ENCODE measurements at places on chromosomes 6 and 20.

- no peak for DNase-seq
Observed at GRCh38 chr6:135094403-135094821, 39.8 kb upstream of the HBS1L start.

- no peak for DNase-seq
Observed at GRCh38 chr6:105014448-105014847, 57.5 kb downstream of the LIN28B start.

DNA sequence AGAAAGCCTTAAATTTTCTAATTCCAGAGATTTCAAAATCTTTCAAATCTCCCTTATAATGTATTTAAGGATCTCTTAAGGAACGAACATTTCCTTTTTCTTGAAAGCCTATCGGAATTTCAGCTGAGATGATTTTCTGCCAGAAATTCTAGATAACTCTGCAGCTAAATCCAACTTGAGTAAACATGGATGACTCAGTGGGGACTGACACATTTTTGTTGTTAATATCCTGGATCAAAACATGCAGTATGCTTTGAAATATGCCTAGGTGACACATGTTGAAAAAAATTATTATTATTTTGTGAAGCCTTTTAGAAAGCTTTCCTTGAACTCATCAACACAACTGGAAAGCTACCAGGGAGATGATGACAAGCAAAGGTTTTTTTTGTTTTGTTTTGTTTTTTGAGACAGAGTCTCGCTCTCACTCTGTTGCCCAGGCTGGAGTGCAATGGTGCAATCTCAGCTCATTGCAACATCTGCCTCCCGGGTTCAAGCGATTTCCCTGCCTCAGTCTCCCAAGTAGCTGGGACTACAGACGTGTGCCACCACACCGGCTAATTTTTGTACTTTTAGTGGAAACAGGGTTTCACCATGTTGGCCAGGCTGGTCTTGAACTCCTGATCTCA lies 140.1 kb upstream of the SNX9 start:
- DNase-seq = no peak

DNA sequence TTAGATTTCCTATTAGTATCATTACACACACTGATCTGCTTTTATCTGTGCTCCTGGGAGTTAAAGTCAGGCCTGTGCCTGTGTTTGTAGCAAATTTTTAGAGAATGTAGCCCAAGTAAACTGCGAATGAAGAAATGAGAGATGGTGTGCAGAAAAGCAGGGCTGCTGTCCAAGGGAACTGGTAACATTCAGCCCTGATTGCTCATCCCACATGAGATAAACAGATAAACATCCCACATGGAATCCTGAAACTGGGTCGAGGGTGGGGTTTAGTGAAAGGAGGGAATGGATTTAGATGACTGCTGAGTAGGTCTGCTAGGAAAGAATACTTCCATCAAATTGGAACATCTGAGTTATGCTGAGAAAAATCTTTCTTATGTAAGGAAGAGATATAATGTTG lies 69.1 kb downstream of the GRIK2 start:
- no peak for DNase-seq

DNA sequence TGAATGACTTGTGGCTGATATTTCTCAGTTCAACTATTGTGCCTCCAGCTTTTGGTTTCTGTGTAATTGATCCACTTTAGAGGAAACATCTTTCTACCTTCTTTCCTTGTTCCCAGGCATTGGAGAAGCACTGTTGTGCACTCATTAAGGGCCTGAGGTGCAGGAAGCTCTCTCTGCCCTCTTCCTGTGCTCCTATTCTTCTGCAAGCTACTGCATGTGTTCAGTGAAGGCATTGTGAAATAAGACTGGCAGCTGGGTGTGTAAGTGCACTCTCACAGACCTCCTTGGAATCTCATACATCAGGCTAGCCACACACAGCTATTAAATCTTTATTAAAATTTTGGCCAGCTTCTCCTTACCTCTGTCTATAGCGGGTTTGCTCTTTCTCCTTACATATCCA lies 177.8 kb downstream of the OGFRL1 start:
- DNase-seq = no peak

GRCh38 chr6:124977067-124977908 lies 15.1 kb downstream of the RNF217 start:
- no peak for DNase-seq

- no peak for DNase-seq
Observed at GRCh38 chr6:6331946-6332601, 11.6 kb upstream of the F13A1 start.

DNA sequence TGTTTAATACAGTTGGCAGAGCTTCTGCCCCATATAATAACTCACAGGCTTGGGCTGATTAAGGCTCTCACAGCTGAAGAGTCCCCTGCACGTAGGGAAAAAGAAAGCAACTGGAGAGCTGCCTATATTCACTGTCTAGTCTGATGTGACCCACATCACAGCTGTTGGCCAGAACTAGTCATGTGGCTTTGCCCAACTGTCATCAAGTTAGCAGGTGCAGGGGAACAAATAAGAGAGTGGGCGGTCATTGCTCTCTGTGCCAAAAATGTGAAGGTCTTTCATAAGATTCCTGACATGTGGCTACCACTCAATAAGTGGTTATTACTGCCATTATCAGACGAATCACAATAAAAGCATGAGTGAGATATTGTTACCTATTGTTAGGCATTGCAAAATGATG lies 665.2 kb downstream of the DOK5 start:
- no peak for DNase-seq

- DNase-seq = no peak
Observed at GRCh38 chr6:105250533-105250932, 70.7 kb upstream of the POPDC3 start.

GRCh38 chr20:34874094-34874654 lies 1.5 kb upstream of the GGT7 start:
- peak; percentile 70 for DNase-seq

DNA sequence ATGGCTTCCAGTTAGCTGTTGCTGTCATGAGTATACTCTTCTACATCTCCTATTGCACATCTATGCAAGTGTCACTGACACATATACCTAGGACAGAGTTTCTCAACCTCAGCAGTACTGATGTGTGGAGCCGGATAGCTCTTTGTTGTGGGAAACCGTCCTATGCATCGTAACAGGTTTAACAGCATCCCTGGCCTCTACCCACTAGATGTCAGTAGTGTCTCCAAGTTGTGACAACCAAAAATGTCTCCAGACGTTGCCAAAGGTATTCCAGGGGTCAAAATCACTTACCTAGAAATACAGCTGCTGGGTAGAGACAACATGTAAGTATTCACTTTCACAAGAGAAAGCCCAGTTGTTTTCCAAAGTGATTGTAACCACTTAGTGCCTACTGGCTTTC lies 637.6 kb downstream of the RNF144B start:
- DNase-seq = peak; percentile 28

DNA sequence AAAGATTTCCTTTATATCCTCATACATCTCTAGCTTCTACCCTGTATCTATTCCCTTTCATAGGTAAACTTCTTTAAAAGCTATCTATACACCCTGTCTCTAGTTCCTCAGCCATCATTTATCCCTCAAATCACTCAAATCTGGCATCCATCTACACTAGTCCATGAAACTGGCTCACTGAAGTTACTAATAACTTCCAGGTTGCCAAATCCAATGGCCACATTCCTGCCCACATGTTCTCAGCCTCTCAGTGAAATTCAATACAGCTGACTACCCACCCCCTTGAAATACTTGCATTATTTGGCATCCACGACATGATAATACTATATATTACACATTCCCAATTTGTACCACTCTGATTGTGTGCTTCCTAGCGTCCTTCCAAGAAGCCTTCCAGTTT lies 8.7 kb downstream of the REPS1 start:
- DNase-seq = no peak

- DNase-seq = no peak
Observed at GRCh38 chr6:20175810-20176410, 36.4 kb downstream of the MBOAT1 start.

DNA sequence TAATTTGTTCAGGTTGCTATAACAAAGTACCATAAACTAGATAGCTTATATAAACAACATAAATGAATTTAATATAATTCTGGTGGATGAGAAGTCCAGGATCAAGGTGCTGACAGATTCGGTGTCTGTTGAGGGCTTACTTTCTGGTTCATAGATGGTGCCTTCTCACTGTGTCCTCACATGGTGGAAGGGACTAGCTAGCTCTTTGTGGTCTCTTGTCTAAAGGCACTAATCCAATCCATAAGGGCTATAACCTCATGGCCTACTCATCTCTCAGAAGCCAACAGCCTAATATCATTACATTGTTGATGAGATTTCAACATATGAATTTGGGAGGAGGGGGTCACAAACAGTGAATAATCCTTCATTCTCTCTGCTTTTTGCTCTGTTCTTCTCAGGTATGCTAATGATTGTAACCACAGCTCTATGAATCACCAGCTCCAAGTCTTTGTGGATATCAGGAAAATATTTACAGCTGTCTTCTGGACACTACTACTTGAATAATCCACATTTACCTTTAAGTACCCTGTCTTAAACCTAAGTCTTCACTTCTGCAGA lies 122.3 kb downstream of the NKAIN2 start:
- DNase-seq = no peak

DNA sequence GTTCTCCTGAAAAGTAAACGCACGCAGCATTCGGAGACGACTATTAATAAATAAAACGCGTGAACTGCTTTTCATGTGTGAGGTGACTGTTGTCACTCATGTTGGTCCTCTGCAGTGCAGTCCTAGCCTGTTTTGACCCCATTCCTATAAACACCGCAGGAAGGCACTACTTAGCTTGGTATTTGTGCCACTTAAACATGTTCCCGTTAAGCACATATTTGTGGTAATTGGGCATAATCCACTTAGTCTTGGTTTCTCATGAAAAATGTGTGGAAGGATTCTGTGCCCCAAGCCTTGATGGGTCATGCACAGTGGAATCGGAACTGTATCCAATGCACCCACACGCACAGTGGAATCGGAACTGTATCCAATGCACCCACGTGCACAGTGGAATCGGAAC lies 313.9 kb downstream of the THBS2 start:
- DNase-seq = no peak

GRCh38 chr6:46816626-46817025 lies 23.4 kb downstream of the MEP1A start:
- DNase-seq = no peak

GRCh38 chr20:63292292-63292701 lies 689 bp upstream of the COL20A1 start:
- DNase-seq = no peak

DNA sequence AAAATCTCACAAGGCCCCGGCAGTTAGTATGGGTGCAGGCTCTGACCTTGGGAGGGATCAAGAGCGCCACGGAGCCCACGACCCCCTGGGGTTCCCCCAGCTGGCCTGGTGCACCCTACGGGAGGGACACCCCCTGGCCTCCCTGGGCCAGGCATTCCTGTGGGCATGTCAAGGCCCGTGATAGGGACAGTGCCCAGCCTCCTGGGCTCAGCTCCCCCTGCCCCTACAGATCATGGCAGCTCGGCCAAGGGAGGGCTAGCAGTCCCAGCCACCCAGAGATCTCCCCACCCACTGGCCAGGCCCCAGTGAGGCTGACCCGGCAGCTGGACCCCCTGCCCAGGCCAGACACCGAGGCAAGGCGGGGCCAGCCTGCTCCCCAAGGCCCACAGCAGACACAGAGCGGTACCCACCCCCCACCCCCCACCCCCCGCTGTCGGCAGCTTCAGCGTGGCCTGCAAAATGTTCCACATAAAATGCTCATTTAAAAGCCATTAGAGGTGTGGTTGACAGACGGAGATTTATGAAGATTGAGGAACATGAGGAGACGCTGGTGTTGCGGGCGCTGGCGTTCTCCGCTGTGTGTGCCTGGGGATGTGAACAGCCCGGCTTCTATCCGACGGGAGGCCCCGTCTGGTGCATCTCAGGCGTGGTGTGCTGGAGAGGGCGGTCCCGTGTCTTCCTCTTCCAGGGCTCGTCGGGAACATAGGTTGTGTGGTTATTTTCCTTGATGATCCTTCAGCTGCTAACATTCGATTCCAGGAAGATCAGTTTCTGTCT lies 188.5 kb downstream of the TAF4 start:
- DNase-seq = no peak

- no peak for DNase-seq
Observed at GRCh38 chr20:17613328-17614175, 43.7 kb downstream of the DSTN start.

- DNase-seq = no peak
Observed at GRCh38 chr6:167208819-167209576, 51.2 kb upstream of the GPR31 start.

- peak; percentile 77 for DNase-seq
Observed at GRCh38 chr20:33803921-33804337, 7.2 kb upstream of the CHMP4B start.

DNA sequence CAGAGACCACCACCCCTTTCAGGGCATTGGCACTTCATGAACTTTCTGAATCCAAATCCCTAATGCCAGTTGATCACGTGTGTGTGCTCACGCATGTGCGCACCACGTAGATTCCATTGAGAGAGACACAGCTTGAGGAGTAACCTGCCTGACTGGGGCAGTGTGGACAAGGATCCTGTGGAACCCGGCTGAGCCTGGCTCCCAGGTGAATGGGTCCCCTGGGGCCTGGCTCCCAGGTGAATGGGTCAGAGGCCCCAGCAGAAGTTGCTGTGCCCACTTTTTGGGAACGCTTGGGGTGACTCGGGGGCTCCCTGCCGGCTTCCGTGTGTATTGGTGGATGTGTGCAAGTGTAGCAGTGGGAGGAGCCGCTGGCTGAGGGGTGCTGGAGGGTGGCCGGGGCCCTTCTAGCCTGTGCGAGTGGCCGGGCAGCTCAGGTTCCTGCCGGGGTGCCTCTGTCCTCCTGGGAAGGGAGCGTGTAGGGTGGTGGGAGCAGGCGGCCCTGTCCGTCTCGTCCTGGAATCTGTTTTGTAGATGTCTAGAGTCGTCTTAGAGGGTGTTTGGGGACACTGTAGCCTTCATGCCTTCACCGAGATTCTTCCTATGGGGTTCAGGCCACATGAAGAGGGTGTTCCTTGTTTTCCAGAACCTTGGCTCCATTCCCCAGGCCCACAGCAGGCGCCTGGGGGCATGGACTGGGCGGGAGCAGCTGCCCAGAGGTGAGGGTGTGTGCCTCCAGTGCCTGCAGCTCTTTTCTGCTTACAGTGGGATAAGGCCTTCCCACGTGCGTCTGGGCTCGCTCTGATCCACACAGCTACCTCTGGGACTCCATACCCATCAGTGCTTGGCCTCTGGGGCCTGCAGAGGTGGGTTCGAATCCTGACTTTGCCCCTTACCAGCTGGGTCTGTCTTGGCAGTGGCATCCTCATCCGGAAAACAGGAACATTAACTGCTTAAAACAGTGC lies 3.2 kb downstream of the RBM38 start:
- DNase-seq = no peak

DNA sequence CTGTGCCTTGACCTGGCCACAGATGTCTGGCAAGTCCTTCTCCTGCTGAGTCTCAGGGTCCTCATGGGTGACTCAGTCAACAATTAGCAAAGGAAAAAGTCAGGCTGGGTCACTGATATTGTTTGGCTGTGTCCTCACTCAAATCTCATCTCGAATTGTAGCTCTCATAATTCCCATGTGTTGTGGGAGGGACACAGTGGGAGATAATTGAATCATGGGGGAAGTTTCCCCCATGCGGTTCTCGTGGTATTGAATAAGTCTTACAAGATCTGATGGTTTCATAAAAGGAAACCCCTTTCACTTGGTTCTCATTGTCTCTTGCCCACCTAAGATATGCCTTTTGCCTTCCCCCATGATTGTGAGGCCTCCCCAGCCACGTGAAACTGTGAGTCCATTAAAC lies 45.7 kb downstream of the PREX1 start:
- DNase-seq = no peak

GRCh38 chr20:61346996-61347395 lies 94.9 kb downstream of the CDH4 start:
- no peak for DNase-seq
